Tongue (tissue), 3 donors: ENCODE measurements at places on chromosomes 7 and 10. TPM values are rescaled to one million over a fixed set of nuclear protein-coding genes. Genes with fewer than 3 reads are reported as not detected.

DNA sequence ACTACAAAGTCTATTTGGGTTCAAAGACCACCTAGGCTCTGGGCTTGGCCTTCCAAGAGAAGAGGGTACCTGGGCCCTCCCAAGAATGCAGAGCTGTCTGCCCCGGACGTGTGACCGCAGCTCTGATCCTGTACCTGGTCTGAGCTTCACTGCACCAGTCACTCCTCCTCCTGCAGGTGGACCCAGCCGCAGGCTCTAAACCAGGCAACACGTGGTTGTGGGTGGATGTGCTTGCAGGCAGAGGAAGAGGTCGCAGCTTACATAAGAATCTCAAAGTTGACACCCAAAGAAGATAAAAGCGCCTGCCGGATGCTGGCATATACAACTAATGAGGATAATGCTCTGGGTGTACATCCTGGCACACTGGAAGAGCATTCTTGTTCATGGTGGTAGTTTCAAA is 9.4 kb upstream of the PFKP start:
- DNase-seq, result no peak

DNA sequence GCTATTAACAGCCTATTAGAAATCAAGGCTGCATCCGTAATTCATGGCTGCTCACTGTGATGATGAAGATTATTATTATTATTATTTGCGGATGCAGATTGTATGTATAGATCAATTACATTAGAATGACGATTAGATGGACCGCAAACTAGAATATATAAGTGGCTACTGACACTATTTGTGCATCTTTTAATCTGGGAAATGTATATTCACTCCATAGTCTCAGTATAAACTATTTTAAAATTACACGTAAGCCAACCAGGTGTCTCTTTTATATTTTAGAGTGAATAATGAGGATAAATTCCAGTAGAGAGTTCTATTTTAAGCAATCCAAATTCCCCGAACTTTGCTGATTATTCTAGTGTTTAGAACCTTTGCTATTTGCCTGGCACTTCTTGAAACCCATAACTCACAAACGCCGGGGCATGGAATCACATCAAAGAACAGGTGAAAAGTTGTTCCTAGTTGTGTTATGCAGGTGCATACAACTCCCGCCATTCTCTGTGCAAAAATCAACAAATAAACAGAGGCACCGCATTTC is 509 bp upstream of the ING3 start:
- DNase-seq, result no peak

BMPER gene
- total RNA-seq, result 30.2 TPM

DNA sequence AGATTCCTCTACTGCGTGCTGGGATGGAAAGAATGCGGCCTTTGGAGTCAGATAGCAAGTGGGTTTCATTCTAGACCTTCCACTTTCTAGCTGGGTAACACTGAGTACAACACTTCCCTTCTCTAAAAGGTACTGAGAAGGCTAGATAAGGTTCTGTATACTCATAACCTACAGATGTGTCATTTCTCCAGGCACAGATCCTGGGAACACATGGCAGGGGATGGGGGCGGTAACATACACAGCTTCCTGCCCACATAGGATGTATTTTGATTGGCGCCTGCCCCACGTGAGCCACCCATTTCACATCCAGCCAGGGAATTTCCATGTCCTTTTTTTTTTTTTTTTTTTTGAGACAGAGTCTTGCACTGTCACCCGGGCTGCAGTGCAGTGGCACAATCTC is 31.8 kb downstream of the KLRG2 start:
- no peak for DNase-seq

- no peak for DNase-seq
Observed at GRCh38 chr10:46272863-46273415, 13.9 kb upstream of the ANTXRL start.

EEPD1 gene
- total RNA-seq, result 16.5 TPM

DNA sequence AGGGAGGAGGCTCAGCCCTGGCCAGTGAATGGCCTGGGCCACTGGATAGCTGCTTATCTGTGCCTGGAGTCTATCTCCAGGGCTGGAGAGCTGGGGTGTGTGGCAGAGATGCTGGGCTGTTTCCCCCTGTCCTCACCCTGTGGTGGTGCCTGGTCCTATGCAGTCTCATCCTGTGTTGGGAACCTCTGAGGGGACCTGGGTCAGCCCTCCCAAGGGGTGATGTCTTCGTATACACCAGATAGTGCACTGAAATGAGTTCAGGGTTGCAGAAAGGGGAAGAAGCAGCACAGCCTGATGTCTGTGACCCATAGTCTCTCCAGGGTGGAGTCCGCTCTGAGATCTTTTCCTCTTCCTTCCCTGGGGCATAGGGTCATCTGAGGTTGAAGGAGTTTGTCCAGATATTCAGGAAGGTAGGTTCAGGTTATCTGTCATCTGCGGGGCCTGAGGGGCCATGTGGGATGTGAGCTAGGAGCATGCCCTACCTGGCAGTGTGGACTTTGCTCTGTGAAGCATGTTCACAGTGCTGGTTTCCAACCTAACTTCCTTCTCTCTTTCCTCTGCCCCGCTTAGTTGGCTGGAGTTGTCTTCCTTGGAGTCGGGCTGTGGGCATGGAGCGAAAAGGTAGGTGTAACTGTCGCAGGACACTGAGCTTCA is 33.4 kb upstream of the SH2D4B start:
- DNase-seq, result no peak

DNA sequence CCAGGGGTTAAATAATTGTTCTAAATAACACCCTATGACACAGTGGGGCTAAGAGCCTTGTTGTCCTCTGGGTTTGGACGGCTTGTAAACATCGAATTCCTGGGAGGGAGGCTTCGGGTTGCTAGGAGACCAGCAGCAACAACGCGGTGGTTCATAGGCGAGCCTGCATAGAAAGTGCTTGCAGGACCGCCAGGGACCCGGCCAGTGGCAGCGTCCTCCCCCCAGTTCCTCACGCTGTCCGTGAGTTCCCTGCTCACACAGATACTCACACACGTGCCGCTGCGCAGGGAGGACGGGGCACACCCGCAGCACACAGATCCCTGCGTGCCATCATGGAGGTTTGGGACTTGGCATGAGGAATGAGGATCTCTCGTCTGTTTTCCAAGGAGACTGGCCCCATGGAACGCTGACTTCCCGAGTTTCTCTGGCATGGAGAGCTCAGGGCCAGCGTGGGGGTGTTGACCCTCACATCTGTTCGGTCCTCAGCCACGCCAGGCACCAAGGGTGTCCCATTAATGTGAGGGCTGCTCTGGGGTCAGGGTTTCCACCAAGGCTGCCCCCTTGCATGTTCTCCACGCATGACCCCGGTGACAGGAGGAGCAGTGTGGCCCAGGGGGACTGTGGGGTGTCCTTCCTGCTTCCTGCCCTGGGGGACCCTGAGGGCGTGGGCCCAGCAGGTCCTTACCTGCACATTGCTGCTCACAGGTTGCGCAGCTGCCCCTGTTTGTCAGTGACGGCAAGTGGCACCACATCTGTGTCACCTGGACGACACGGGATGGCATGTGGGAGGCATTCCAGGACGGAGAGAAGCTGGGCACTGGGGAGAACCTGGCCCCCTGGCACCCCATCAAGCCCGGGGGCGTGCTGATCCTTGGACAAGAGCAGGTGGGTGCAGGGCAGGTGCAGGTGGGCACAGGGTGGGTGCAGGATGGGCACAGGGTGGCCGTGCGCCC is 9.7 kb downstream of the NPTX2 start:
- DNase-seq, result no peak
